ENCODE measurements at places on chromosomes 5 and 9.

DNA sequence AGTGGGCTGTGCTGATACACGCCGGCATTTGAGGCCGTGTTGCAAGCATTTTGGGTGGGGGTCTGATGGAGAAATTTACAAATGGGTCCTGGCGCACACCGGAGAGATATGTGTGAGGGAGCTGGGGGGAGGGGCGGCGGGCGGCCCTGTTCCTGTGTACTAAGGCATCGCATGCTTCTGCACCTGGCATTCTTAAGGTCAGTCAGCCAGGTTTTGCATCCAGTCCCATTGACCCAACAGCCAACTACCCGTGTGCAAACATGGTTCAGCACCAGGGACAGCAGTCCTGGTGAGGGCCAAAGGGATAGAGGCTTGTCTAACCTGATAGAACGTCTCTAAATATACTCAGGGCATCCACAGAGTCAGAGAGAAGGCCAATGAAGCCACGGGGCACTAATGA lies 839 bp downstream of the GABRG2 start:
- H3K4me3 ChIP-seq = no peak overlapping the region
- no peaks in the 10 kb centered on the region for H3K27me3 ChIP-seq
- no peaks in the 10 kb centered on the region for H3K4me1 ChIP-seq

GRCh38 chr5:162543437-162543836 lies 475.9 kb downstream of the GABRG2 start:
- no peak for DNase-seq
- H3K36me3 ChIP-seq = no peaks in the 10 kb centered on the region
- H3K27ac ChIP-seq = no peak overlapping the region
- H3K4me1 ChIP-seq = no peaks in the 10 kb centered on the region
- no peaks in the 10 kb centered on the region for H3K27me3 ChIP-seq

- H3K36me3 ChIP-seq = no peaks in the 10 kb centered on the region
- H3K27me3 ChIP-seq = no peaks in the 10 kb centered on the region
- H3K4me1 ChIP-seq = no peaks in the 10 kb centered on the region
- H3K4me3 ChIP-seq = no peak overlapping the region
- DNase-seq = no peak
Measured at GRCh38 chr5:25764733-25765132, 1120.0 kb upstream of the CDH10 start.

- peaks cover 7% of the 10 kb centered on the region for H3K36me3 ChIP-seq
- no peaks in the 10 kb centered on the region for H3K27me3 ChIP-seq
- no peak overlapping the region for H3K4me3 ChIP-seq
- DNase-seq = no peak
- no peaks in the 10 kb centered on the region for H3K4me1 ChIP-seq
Measured at GRCh38 chr5:83313436-83313835, 158.1 kb upstream of the VCAN start.

DNA sequence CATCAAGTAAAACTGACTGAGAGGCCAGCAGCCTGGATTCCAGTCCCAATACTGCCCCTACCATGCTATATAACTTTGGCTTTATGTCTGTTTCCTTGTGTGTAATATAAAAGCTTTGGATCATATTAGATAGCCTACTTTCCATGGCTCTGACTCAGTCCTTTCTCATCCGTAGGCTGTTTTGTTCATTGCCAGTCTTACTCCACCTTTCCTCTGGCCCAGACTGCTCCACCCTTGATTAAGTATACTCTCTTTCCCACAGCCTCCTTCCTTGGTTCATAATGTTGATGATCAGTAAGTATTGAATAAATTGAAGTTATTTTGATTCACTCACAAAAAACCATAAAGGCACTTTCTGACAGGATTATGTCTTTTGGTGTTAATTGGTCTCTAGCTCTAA lies 1.5 kb upstream of the MRPS30 start:
- H3K4me3 ChIP-seq = no peak overlapping the region
- DNase-seq = no peak
- no peaks in the 10 kb centered on the region for H3K27me3 ChIP-seq
- no peak overlapping the region for H3K27ac ChIP-seq

DNA sequence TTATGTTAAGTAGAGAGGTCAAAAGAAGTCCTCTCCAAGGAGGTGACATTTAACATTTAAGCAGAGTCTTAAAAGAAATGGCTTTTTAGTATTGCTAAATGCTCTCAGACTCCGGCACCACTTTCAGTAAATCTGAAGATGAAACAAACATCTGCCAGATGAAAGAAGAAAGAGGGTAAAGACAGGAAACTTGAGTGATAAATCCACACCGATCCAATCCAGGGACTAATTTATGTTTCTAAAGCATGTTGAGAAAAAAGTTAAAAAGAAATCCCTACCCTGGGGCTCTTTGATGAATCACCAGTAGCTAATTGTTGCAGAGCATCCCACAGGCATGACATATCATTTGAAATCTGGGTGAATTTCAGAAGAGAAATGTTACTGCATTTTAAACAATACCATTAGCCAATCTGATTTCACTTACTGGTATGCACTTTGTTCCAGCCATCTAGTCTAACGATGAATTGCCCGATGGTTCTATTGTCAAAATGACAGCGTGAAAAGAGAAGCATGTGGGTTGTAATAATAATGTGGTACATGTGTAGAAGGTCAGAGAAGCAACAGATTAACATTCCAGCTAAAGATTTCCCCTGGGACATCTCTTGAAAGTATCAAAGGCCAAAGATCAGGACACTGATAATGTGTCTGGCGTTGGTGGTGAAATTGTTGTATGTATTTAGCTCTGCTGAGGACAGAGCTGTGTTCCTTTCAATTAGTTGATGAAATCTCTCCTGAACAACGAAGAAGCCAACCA lies 485.7 kb downstream of the CSNK1G3 start:
- H3K27me3 ChIP-seq = no peaks in the 10 kb centered on the region
- no peaks in the 10 kb centered on the region for H3K36me3 ChIP-seq
- H3K4me1 ChIP-seq = peaks cover 2% of the 10 kb centered on the region
- H3K27ac ChIP-seq = no peak overlapping the region
- no peak overlapping the region for H3K4me3 ChIP-seq

GRCh38 chr5:162107591-162107990 lies 40.0 kb downstream of the GABRG2 start:
- H3K4me1 ChIP-seq = no peaks in the 10 kb centered on the region
- no peak for DNase-seq
- no peaks in the 10 kb centered on the region for H3K36me3 ChIP-seq
- H3K4me3 ChIP-seq = no peak overlapping the region
- no peaks in the 10 kb centered on the region for H3K27me3 ChIP-seq

GRCh38 chr9:69811351-69811868 lies 9.2 kb upstream of the CFAP95 start:
- DNase-seq = no peak
- H3K27ac ChIP-seq = no peak overlapping the region
- H3K27me3 ChIP-seq = peaks cover 12% of the 10 kb centered on the region
- H3K36me3 ChIP-seq = no peaks in the 10 kb centered on the region
- peaks cover 9% of the 10 kb centered on the region for H3K4me1 ChIP-seq

DNA sequence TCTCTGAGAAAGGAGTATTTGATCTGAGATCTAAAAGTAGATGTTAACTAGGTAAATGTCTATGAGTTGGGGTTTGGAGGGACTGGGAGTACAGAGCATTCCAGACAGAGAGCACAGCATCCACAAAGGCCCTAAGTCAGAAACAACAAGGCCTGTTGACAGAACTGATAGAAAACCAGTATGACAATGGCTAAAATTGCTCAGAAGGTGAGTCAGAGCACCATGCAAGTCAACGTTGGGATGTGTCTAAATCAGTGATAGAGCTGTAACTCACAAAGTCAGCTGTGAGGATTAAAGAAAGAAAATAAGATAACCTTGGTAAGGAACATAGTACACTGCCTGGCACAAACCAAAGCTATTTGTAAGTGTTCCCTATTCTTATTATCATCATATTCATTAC lies 124.0 kb downstream of the CETN3 start:
- no peaks in the 10 kb centered on the region for H3K36me3 ChIP-seq
- no peak overlapping the region for H3K27ac ChIP-seq
- no peak for DNase-seq
- H3K4me1 ChIP-seq = no peaks in the 10 kb centered on the region
- peaks cover 6% of the 10 kb centered on the region for H3K27me3 ChIP-seq

- no peak overlapping the region for H3K27ac ChIP-seq
- no peaks in the 10 kb centered on the region for H3K36me3 ChIP-seq
- H3K27me3 ChIP-seq = no peaks in the 10 kb centered on the region
- no peak for DNase-seq
Measured at GRCh38 chr5:111961862-111962261, 204.9 kb upstream of the NREP start.

DNA sequence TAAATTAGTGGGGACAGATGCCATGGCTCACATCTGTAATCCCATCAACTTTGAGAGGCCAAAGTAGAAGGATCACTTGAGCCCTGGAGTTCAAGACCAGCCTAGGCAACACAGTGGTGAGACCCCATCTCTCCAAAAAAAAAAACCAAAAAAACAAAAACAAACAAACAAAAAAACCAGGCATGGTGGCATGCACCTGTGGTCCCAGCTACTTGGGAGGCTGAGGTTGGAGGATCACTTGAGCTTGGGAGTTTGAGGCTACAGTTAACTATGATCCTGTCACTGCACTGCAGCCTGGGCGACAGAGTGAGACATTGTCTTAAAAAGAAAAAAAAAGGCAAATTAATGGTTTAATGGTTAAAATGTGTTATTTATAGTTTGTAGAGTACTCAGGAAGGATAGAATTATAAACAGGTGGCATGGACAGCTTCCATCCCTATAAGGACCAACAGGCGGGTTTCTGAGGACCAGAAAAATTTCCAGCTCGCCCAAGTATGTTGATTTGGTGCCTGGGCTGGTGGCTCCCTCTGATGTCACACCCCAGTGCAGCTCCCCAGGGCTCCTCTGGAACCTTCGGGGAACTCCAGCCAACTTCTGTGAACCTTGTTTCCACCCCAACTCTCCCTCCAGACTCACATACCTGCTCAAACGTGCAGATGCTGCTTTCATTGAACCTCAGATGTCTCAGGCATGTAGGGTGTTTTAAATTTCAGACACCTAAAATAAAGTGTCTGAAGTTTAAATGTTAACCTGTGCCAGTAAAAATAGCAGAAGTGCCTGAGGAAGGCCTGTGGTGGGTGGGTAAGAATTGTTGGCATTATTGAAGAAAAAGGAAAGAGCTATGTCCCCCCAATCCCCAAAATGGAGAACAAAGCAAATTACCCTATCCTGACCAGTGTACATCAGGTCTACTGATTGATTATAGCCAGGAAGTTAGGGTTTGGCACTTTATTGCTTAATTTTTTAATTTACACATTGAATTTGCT lies 69.0 kb downstream of the TRIO start:
- peak overlapping the region; percentile 99 for H3K27ac ChIP-seq
- peaks cover 2% of the 10 kb centered on the region for H3K36me3 ChIP-seq
- H3K4me1 ChIP-seq = peaks cover 62% of the 10 kb centered on the region
- H3K4me3 ChIP-seq = peak overlapping the region; percentile 82

GRCh38 chr9:31445357-31445756 lies 939.1 kb upstream of the ACO1 start:
- no peaks in the 10 kb centered on the region for H3K27me3 ChIP-seq
- no peak for DNase-seq

GRCh38 chr9:88041447-88041846 lies 67.1 kb upstream of the CDK20 start:
- H3K4me1 ChIP-seq = no peaks in the 10 kb centered on the region
- DNase-seq = no peak
- no peaks in the 10 kb centered on the region for H3K36me3 ChIP-seq
- no peaks in the 10 kb centered on the region for H3K27me3 ChIP-seq
- H3K4me3 ChIP-seq = no peak overlapping the region

DNA sequence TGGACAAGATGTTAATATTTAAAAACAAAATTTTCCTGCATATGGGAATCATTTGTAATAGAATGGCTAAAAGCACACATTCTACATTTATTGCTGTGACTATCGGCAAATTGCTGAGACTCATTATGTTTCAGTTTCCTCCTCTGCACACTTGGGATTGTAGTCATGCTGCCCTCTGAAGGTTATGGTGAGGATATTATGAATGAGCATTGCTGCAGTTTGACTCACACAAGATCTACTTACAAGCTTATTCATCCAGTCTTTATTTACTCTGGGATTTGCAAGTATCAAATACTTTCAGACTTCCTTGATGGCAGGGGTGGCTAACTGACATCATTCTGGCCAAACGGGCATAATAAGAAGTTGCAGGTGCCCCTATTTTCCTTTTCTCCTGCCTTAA lies 9.5 kb upstream of the NFIL3 start:
- peaks cover under 1% of the 10 kb centered on the region for H3K27me3 ChIP-seq
- DNase-seq = no peak
- no peaks in the 10 kb centered on the region for H3K36me3 ChIP-seq
- H3K4me3 ChIP-seq = no peak overlapping the region
- peaks cover 3% of the 10 kb centered on the region for H3K4me1 ChIP-seq
- no peak overlapping the region for H3K27ac ChIP-seq

DNA sequence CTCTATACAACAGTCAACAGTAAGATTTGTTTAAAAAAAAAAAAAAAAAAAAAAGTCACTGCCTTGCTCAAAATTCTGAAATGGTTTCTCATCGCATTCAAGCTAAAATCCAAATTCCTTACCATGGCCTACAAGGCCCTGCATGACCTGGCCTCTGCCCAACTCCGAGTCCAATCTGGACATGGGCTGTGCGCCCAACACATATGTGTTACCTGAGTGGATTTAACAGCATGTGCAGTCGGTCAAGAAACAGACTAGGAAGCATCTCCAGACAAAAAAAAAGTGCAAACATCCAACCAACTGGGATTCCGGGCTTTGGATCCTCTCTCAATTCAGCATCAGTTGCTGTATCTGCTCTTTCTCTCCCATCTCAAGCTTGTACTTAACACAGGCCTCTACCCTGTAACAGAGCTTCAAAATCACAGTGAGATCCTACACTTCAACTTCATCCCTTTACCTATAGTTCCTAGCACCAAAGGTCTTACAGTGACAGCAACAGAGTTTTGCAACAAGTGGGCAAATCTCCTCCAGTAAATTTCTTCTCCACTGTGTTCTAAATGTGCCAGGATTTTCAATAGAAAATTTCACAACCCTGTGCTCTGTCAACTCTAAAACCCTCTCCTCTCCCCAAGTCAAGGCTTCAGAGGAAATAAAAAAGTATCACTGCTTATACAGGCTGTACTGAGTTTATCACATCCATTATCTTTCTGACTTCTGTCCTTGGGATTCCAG lies 19.6 kb downstream of the ZNF608 start:
- peaks cover 29% of the 10 kb centered on the region for H3K4me1 ChIP-seq
- H3K27ac ChIP-seq = peak overlapping the region; percentile 8
- H3K27me3 ChIP-seq = no peaks in the 10 kb centered on the region
- DNase-seq = no peak
- no peak overlapping the region for H3K4me3 ChIP-seq

- H3K4me3 ChIP-seq = peak overlapping the region; percentile 97
- H3K27me3 ChIP-seq = no peaks in the 10 kb centered on the region
- peaks cover 3% of the 10 kb centered on the region for H3K36me3 ChIP-seq
- peak overlapping the region; percentile 88 for H3K27ac ChIP-seq
- H3K4me1 ChIP-seq = peaks cover 9% of the 10 kb centered on the region
Measured at GRCh38 chr9:83956086-83956435, 24.0 kb downstream of the HNRNPK start.
